ENCODE measurements at places on chromosomes 12 and 14.

DNA sequence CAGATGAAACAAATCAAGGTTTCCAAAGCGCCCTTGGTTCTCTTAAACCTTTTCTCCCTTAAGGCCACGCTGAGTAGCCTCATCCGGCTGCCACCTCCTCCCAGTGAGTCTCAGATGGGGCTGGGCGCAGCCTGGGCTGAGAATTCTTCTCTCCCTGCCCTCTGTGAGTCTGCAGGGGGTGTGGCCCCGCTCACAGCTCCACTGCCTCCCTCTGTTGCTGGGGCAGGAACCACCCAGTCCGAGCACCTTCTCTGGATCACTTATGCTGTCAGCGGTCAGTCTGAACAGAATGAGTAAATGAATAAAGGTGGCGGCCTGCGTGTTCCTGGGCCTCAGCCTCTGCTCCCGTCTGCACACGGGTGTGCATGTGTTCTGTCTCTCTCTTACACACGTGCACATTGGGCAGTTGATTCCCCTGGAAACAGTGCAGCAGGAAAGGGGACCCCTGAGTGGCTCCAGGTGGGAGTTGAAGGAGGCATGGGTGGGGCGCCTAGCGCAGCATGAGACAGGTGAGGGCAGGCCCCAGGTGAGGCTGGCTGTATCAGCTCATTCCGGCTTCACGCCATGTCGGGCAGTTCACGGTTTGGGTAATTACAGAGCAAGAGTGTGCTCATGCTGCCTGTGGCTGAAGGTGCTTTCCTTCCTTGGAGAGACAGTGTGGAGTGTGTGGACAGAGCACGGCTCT is 4.3 kb downstream of the PAPLN start:
- DNase-seq: no peak

DNA sequence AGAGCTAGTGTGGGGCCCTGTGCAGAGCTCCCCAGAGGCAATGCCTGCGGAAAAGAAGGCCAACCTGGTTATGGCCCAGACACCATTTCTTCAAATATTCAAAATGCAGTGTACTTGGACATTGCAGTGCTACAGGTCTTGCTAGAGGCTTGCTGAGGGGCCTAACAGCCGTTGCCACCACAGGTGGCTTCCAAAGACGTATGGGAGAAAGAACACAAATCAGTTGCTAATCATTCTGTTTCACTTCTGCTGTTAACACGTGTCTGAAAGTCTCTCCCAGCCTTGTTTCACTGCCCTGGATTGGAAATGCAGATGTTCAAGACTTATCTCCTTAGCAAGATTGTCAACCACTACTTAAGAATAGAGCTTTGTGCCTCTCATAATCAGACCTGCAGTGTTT is 925.9 kb downstream of the GALC start:
- no peak for DNase-seq

- no peak for DNase-seq
Observed at GRCh38 chr12:50579757-50580267, 75.0 kb downstream of the DIP2B start.

DNA sequence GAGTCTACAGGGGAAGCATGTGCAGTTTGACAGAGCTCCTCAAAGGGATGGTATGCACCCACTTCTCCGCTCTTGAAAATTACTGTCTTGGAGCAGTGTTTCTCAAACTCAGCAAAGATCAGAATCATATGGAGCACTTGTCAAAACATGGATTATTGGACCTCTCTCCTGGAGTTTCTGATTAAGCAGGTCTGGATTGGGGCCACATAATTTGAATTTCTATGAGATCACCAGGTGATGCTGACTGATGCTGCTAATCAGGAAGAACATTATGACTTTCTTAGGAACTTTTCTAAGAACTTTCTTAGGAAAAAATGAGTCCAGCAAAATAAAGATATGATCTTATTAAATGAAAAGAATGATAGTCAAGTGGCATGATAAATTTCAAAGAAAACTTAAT is 144.3 kb downstream of the CPNE8 start:
- DNase-seq: no peak

- DNase-seq: no peak
Observed at GRCh38 chr14:63398952-63399351, 80.2 kb upstream of the GPHB5 start.

- no peak for DNase-seq
Observed at GRCh38 chr14:56580221-56580711, 668 bp downstream of the TMEM260 start.

DNA sequence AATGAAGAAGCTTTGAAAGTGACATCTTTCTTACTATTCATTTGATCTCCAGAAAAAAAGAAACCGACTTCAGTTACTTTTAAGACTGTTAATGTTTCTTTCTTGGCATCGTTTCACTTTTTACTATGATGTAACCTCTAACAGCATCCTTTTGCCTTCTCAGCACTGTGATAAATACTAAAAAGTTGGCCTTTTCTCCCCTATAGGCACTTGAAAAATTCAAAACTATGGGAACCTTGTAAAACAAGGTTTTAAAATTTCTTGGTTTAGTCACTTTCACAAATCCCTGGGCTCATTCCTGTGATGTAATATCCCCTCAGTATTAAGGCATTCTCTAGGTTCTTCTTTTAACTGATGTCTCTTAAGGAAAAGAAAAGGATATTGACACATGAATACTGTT is 281.8 kb downstream of the EGLN3 start:
- DNase-seq: no peak

DNA sequence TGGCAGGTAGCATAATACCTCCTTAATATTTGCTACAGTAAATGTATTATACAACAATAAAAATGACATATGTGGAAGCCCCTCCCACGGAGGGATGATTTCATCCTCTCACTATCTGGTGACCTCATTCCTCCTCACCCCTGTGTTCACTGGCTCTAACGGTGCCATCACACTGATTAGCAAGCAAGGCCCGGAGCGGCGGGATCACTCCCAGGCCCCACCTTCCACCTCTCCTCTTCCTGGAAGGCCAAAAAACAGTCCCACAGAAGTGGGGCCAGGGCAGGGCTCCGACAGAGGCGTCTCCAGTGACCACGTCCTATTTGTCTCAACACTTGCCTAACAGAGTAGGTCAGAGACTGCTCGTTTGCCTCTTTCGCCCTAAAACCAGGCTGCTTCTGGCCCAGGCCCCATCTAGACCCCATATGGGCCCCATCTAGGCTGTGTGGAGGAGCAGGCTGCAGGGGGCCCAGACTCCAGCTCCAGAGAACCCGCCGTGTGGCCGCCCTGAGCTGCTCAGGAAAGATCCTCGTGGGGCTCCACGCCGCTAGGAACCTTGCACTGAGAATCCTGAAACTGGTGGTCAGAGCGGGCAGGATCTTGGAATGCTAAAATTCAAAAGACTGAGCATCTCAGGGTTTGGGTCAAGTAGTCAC is 3.7 kb downstream of the SELPLG start:
- DNase-seq: peak; percentile 88
